ENCODE measurements at places on chromosomes 4 and X. TPM values are rescaled to one million over a fixed set of nuclear protein-coding genes. Genes with fewer than 3 reads are reported as not detected.

DMRTC1 gene
- not detected for total RNA-seq

ADH4 gene
- total RNA-seq: 0.66 TPM

TMLHE gene
- total RNA-seq: 26.7 TPM

STOX2 gene
- 9.0 TPM for total RNA-seq

CYSLTR1 gene
- 6.8 TPM for total RNA-seq

WNK3 gene
- 1.1 TPM for total RNA-seq

CLTRN gene
- total RNA-seq: 0.49 TPM

FAM236C gene
- not detected for total RNA-seq

SUPT20HL2 gene
- total RNA-seq: not detected

ADH7 gene
- total RNA-seq: not detected

ADGRA3 gene
- total RNA-seq: 19.2 TPM

RS1 gene
- total RNA-seq: not detected

TASL gene
- 3.5 TPM for total RNA-seq

DCLK2 gene
- total RNA-seq: 5.2 TPM

IL21 gene
- total RNA-seq: not detected

TRIM75 gene
- total RNA-seq: not detected

HS3ST1 gene
- total RNA-seq: 1.2 TPM

ENAM gene
- total RNA-seq: not detected

NWD2 gene
- 1.9 TPM for total RNA-seq

NPFFR2 gene
- not detected for total RNA-seq

PTTG2 gene
- not detected for total RNA-seq

CLIC2 gene
- total RNA-seq: 29.6 TPM

ELOVL6 gene
- total RNA-seq: 3.3 TPM

CT45A1 gene
- total RNA-seq: not detected

GABRG1 gene
- not detected for total RNA-seq

DCUN1D4 gene
- total RNA-seq: 40.5 TPM

RTL5 gene
- total RNA-seq: 7.0 TPM

SMIM31 gene
- total RNA-seq: not detected

INTS6L gene
- total RNA-seq: 9.3 TPM

AMMECR1 gene
- total RNA-seq: 5.1 TPM

DYNLT3 gene
- 20.5 TPM for total RNA-seq

RPL39 gene
- total RNA-seq: 7,757 TPM

PIGA gene
- total RNA-seq: 7.7 TPM

CXCR3 gene
- total RNA-seq: not detected

LAP3 gene
- total RNA-seq: 94.2 TPM

SCRG1 gene
- under 0.01 TPM for total RNA-seq

DDX60 gene
- total RNA-seq: 20.1 TPM

CT47B1 gene
- total RNA-seq: not detected

CENPE gene
- total RNA-seq: 3.1 TPM

PGRMC1 gene
- 190 TPM for total RNA-seq

CSN1S1 gene
- 1.3 TPM for total RNA-seq

POF1B gene
- total RNA-seq: not detected

XK gene
- 0.22 TPM for total RNA-seq

CFAP47 gene
- total RNA-seq: not detected

DAPP1 gene
- 0.57 TPM for total RNA-seq

SLC49A3 gene
- total RNA-seq: 20.1 TPM

PRDM5 gene
- total RNA-seq: 15.4 TPM

KCTD8 gene
- total RNA-seq: 0.44 TPM

BTC gene
- total RNA-seq: 0.57 TPM

SRPK3 gene
- total RNA-seq: 1.8 TPM

ZNF827 gene
- total RNA-seq: 21.7 TPM

MGARP gene
- not detected for total RNA-seq

RASGEF1B gene
- total RNA-seq: 80.1 TPM

TSC22D3 gene
- 473 TPM for total RNA-seq
